ENCODE measurements at places on chromosomes 11 and 22. TPM values are rescaled to one million over a fixed set of nuclear protein-coding genes. Genes with fewer than 3 reads are reported as not detected.
A peak's percentile ranks its signal among the peaks of the same experiment; 100 is the strongest.

Gene SLC22A8
- total RNA-seq = not detected

Gene ASCL2
- 1.4 TPM for total RNA-seq

Gene OR52N4
- 0.87 TPM for total RNA-seq

Gene LSP1
- total RNA-seq = 45.2 TPM

Gene SCUBE2
- 2.8 TPM for total RNA-seq

Gene EHF
- 0.75 TPM for total RNA-seq

Gene HBG2
- 0.78 TPM for total RNA-seq

DNA sequence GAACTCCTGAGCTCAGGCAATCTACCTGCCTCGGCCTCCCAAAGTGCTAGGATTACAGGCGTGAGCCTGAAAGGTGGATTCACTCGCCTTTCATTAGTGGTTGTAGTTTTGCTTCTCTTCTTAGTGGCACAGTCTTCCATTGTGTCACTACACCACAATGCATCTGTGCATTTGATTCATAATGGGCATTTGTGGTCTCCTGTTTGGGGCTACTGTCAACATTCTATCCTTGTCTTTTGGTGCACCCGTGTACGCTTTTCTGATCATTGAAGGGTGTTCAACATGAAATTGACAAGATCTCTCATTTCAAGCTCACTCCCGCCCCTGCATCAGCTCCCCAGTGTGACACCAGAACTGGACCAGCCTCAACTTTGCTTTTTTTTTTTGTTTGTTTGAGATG is 2.0 kb upstream of the SYT12 start:
- DNase-seq = no peak
- no peak overlapping the region for H3K27ac ChIP-seq
- H3K4me1 ChIP-seq = no peaks in the 10 kb centered on the region

- no peak overlapping the region for H3K4me3 ChIP-seq
- H3K36me3 ChIP-seq = no peaks in the 10 kb centered on the region
- H3K27ac ChIP-seq = peak overlapping the region; percentile 29
- no peaks in the 10 kb centered on the region for H3K27me3 ChIP-seq
- H3K4me1 ChIP-seq = peaks cover 4% of the 10 kb centered on the region
These were observed 46.7 kb downstream of the MED15 start for GRCh38 chr22:20553947-20554741.

- no peaks in the 10 kb centered on the region for H3K27me3 ChIP-seq
- no peaks in the 10 kb centered on the region for H3K4me1 ChIP-seq
- no peak for DNase-seq
- H3K27ac ChIP-seq = no peak overlapping the region
- no peaks in the 10 kb centered on the region for H3K36me3 ChIP-seq
These were observed 125.6 kb upstream of the PITPNB start for GRCh38 chr22:28044546-28045173.

- H3K4me1 ChIP-seq = no peaks in the 10 kb centered on the region
- no peak for DNase-seq
- no peaks in the 10 kb centered on the region for H3K36me3 ChIP-seq
These were observed 12.7 kb upstream of the TSGA10IP start for GRCh38 chr11:65932558-65932919.

GRCh38 chr11:9609002-9609759 is 35.7 kb downstream of the WEE1 start:
- H3K27ac ChIP-seq = no peak overlapping the region
- no peak for DNase-seq
- H3K27me3 ChIP-seq = no peaks in the 10 kb centered on the region

GRCh38 chr11:100830274-100830673 is 143.2 kb downstream of the ARHGAP42 start:
- DNase-seq = no peak
- H3K36me3 ChIP-seq = no peaks in the 10 kb centered on the region
- peaks cover 2% of the 10 kb centered on the region for H3K4me1 ChIP-seq
- H3K27ac ChIP-seq = no peak overlapping the region
- H3K27me3 ChIP-seq = no peaks in the 10 kb centered on the region
- no peak overlapping the region for H3K4me3 ChIP-seq

DNA sequence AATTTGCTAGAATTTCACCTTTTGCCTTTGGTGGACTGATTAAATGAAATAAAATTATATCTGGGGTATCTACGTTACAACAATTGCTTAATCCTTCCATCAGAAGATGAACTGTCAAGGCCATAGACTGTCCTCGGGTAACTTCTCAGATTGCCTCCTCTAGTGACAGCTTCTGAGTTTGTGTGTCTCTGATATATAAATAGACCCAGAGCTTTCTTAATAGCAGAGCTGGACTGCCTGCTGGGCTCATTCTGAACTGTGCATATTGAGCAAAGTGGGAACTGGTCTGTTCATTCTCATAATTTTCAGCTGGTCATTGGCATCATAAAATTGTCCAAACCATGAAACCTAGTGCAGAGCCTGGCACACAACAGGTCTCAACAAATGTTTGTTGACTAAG is 99.1 kb upstream of the GRAMD1B start:
- no peaks in the 10 kb centered on the region for H3K27me3 ChIP-seq
- DNase-seq = no peak
- no peaks in the 10 kb centered on the region for H3K4me1 ChIP-seq
- no peak overlapping the region for H3K4me3 ChIP-seq
- no peaks in the 10 kb centered on the region for H3K36me3 ChIP-seq
- no peak overlapping the region for H3K27ac ChIP-seq

DNA sequence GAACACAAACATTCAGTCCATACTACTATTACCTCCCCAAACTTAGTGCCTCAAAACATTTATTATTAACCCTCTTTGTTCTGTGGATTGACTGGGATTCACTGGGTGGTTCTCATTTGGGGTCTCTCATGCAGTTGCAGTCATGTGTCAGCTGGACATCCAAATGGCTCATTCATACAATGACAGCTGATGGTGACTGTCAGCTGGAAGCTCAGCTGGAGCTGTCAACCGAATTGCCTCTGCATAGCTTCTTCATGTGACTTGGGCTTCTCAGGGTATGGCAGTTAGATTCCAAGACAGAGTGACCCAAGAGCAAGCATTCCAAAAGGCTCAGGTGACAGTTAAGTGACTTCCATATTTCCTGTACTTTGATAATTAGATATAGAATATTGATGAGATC is 85.2 kb downstream of the CCDC34 start:
- no peak overlapping the region for H3K27ac ChIP-seq
- no peak for DNase-seq
- H3K36me3 ChIP-seq = no peaks in the 10 kb centered on the region
- peaks cover 9% of the 10 kb centered on the region for H3K4me1 ChIP-seq
- H3K27me3 ChIP-seq = no peaks in the 10 kb centered on the region

GRCh38 chr11:69949327-69949726 is 128.8 kb upstream of the ANO1 start:
- no peak overlapping the region for H3K4me3 ChIP-seq
- peak overlapping the region; percentile 58 for H3K27ac ChIP-seq
- peak; percentile 88 for DNase-seq
- no peaks in the 10 kb centered on the region for H3K27me3 ChIP-seq

GRCh38 chr22:32079130-32080089 is 36.3 kb downstream of the SLC5A1 start:
- no peaks in the 10 kb centered on the region for H3K27me3 ChIP-seq
- no peaks in the 10 kb centered on the region for H3K36me3 ChIP-seq
- DNase-seq = no peak
- H3K27ac ChIP-seq = no peak overlapping the region

GRCh38 chr11:122509091-122509490 is 146.4 kb upstream of the UBASH3B start:
- no peaks in the 10 kb centered on the region for H3K27me3 ChIP-seq
- H3K4me3 ChIP-seq = no peak overlapping the region
- DNase-seq = no peak
- H3K4me1 ChIP-seq = no peaks in the 10 kb centered on the region

DNA sequence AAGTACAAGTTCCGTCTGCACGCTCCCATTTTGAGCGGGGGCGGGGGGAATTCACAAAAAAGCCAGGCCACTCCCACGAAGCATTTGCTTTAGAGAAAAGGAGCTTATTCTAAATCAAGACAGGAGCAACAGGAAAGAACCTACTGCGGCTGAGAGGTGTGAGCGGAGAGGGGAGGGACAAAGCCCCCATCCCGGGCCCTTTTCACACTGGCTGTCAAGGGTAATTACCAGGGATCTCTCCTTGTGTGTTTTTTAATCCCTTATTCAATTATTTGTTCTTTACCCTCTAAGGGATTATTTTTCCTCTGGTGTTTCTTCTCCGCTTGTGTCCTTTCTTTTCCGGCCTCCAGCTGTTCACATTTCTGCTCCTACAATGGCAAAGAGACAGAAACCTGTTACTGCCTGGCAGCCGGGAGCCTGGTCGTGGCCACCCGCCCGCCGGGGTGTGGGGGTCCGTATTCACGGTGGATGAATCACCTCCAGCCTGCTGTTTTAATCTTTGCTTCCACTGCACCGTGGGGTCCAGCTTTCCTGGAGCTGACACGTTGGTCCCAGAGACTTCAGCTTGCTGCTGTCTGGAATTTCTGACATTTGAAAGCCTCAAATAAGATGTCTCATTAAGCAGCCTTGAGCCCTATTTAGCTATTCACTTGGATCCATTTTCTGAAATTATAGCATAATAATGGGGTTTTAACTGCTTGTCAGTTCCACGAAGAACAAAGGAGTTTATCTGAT is 61.4 kb upstream of the FADD start:
- H3K4me3 ChIP-seq = no peak overlapping the region
- no peaks in the 10 kb centered on the region for H3K36me3 ChIP-seq
- H3K27ac ChIP-seq = no peak overlapping the region
- H3K4me1 ChIP-seq = no peaks in the 10 kb centered on the region
- no peaks in the 10 kb centered on the region for H3K27me3 ChIP-seq

DNA sequence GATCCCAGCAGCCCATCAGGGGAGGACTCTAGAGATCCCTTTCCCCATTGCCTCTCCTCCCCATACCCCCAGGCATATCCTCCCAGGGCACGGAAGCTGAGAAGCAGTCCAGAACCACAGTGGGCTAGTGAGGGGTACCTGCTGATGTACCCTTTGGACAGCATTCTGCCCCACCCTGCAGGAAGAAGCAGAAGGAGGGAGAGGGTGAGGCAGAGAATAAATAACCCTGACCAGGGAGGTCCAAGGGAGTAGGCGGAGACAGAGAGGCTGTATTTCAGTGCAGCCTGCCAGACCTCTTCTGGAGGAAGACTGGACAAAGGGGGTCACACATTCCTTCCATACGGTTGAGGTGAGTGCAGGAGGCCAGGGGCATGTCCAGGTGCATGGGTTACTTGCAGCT is at the start of gene OR51E1:
Gene OR51E1, plus strand, starts transcription at position 301 of the 400 bp plus-strand sequence. CDS start 8,545 bp downstream, outside the sequence.
- no peak within 1 kb of the TSS for H3K4me3 ChIP-seq
- no peaks in the 10 kb centered on the region for H3K27me3 ChIP-seq
- no peak for DNase-seq
- H3K36me3 ChIP-seq = no peaks in the 10 kb centered on the region

GRCh38 chr11:122697636-122698167 is 42.2 kb downstream of the UBASH3B start:
- H3K27ac ChIP-seq = no peak overlapping the region
- no peak for DNase-seq
- H3K4me1 ChIP-seq = no peaks in the 10 kb centered on the region
- no peaks in the 10 kb centered on the region for H3K27me3 ChIP-seq

- peaks cover 2% of the 10 kb centered on the region for H3K4me1 ChIP-seq
- H3K27ac ChIP-seq = no peak overlapping the region
- no peak overlapping the region for H3K4me3 ChIP-seq
- H3K36me3 ChIP-seq = no peaks in the 10 kb centered on the region
- H3K27me3 ChIP-seq = no peaks in the 10 kb centered on the region
These were observed 1.8 kb downstream of the CDC42EP2 start for GRCh38 chr11:65316227-65317024.

GRCh38 chr22:44935724-44936123 is 74.1 kb downstream of the PHF21B start:
- no peak overlapping the region for H3K4me3 ChIP-seq
- no peaks in the 10 kb centered on the region for H3K4me1 ChIP-seq
- no peaks in the 10 kb centered on the region for H3K27me3 ChIP-seq
- DNase-seq = no peak
- no peaks in the 10 kb centered on the region for H3K36me3 ChIP-seq

DNA sequence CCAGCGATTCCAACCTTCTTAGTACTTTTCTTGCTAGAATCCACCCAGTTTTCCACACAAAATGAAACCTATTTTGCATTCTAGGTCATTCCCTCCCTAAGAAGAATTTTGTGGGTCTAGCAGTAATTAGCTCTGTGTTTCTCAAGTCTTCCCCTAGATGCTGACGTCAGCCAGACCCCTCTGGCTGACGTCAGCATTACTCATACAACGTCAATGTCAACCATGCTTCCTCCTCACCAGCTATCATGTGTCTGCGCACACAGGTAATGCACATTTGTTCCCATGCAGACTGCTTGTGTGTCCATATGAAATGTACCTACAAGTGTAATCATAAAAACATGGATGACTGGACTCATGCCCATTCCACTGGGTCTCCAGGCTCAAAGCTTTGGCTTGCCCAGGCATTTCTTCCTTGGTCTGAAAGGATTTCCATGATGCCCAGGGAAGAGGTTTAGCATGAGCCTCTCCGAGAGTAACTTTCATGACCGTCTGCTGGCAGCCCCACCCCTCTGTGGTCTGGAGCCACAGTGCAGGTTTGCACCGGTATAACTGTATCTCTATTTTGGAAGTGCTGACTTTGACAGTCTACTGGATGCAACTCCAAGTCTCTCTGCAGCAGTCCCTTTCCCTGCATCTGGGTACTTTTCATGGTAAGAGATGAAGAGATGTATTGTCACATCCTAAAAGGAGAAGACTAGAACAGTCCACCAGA is 58.6 kb downstream of the DSCAML1 start:
- H3K4me3 ChIP-seq = no peak overlapping the region
- H3K27ac ChIP-seq = no peak overlapping the region
- no peaks in the 10 kb centered on the region for H3K36me3 ChIP-seq

GRCh38 chr11:15918212-15918611 is 438.1 kb downstream of the SOX6 start:
- H3K27me3 ChIP-seq = no peaks in the 10 kb centered on the region
- H3K36me3 ChIP-seq = no peaks in the 10 kb centered on the region
- H3K4me3 ChIP-seq = no peak overlapping the region

DNA sequence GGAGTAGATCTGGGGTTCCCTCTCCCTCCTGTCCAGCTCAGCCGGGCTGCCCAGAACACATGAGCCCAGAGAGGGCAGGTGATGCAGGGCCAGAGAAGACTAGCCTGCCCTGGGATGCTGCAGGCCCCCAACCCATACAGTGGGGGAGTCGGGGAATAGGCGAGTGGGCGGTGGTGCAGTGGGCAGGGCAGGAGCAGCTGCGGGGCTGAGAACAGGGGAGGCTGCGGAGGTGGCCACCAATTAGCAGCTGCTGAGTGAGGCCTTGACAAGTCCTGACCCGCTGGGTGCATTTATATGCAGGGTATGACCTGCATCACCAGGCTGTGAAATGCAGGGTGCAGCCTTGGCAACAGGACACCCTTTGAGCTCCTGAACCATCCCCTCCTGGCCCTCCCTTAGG is 43.1 kb downstream of the NFAM1 start:
- no peaks in the 10 kb centered on the region for H3K4me1 ChIP-seq
- no peaks in the 10 kb centered on the region for H3K27me3 ChIP-seq
- no peak overlapping the region for H3K4me3 ChIP-seq
- DNase-seq = no peak

GRCh38 chr11:10439351-10439750 is 15.7 kb upstream of the AMPD3 start:
- no peaks in the 10 kb centered on the region for H3K36me3 ChIP-seq
- H3K27me3 ChIP-seq = no peaks in the 10 kb centered on the region
- H3K4me3 ChIP-seq = no peak overlapping the region
- no peaks in the 10 kb centered on the region for H3K4me1 ChIP-seq
